ENCODE measurements at places on chromosomes 5 and 9. TPM values are rescaled to one million over a fixed set of nuclear protein-coding genes. Genes with fewer than 3 reads are reported as not detected.
A peak's percentile ranks its signal among the peaks of the same experiment; 100 is the strongest.

DNA sequence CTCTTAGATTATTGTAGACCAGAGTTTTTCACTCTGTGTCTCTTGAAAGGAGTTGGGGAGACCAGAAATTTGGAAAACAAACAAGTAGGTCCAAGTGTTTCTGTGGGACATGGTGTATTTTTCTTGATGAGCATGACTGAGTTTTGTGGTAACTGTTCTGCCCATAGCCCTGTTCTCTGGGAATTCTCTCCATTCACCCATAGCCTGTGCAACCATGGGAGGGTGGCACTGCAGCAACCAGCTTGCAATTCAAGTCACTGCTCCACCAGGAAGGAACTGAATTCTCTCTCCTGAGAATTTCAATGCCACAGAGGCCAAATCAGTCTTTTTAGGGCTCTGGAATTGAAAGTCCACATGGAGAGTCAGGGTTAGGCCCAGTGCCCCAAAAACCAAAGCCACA, 475.3 kb upstream of the TRPC7 start:
- DNase-seq: no peak

- peak; percentile 53 for DNase-seq
These were observed at the start of gene ZNF618 for GRCh38 chr9:113876151-113876992. Gene ZNF618 (plus strand): TSS chr9:113876309. CDS start chr9:113876381, 72 bp downstream.

The PCDHA1 gene
- not detected for total RNA-seq

DNA sequence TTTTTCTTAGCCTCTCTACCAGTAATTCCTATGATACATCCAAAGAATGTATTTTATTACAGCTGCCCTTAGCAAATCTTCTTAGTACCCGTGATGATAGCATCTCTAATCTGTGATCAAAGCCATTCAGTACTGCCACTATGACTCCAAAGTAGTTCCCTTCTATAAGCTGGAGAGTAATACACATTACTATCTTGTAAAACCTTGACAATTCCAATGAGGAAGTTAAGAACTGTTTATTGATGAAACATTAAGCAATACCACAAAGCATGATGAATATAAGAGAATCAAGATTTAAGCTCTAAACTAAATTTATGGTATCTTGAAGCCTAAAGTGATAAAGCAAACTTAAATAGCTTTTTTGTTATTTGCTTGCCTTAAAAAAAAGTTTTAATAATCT, 86.1 kb downstream of the SMIM23 start:
- no peak for DNase-seq

- DNase-seq: no peak
These were observed 51.9 kb downstream of the SLIT3 start for GRCh38 chr5:169248996-169249395.

- DNase-seq: no peak
These were observed 144.3 kb upstream of the PIK3R1 start for GRCh38 chr5:68071282-68071632.

DNA sequence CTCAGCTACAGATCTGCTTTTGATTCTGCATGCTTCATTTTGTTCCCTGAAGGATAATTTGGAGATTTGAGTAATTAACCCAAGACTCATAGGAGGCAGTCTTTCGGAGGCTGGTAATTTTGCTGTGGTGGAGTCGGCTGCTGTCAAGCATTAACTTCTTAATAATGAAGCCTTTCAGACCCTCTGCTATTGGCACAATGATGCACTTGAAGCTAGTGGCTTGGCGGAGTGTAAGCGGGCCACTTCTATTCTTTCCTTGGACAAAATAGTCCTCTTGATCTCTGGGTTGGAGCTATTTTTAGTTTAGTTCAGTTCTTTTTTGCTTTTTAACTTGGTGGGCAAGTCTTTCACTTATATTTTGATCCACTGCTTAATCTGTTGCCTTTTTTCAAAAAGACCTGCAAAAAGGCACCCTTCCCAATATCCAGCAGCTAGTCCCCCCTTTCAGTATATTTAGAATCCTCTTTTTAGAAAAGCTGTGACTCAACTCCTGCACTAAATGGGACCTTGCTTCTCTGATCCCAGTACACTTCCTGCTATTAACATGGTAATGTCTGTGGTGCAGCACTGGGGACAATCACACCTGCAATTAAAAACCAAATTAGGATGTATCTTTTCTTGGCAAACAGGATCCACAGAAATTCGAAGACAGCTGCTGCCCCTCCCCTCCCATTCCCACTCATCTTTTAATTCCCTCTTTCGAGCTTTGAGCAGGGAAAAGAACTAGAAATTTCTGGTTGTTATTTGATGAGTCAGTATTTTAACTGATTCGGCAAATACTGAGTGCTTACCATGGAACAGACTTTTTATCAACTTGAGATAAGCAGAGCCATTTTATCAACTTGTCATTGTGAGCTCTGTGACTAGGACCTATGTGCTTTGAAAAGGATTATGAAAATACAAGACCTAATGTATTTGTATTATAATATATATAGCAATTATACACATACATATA, 169.4 kb upstream of the ANKRD55 start:
- no peak for DNase-seq

DNA sequence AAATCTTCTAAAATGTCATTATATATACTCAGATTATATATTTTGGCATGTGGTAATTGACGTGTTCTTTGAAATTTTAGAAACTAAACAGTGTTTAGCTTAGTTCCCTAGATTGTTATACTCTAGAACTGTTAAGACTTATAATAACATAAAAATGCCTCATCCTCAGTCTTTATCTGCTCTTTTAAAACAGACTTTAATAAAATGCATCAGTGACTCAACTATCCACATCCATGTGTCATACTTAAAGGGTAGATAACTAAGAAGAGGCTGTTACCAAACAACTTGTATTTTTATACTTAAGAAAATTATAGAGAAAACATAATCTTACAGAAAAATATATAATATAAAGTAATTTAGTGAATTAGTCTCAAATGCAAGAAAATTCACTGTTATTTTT, 15.2 kb downstream of the NFIL3 start:
- DNase-seq: no peak

- DNase-seq: no peak
These were observed 41.0 kb upstream of the TMEM215 start for GRCh38 chr9:32742296-32742695.

DNA sequence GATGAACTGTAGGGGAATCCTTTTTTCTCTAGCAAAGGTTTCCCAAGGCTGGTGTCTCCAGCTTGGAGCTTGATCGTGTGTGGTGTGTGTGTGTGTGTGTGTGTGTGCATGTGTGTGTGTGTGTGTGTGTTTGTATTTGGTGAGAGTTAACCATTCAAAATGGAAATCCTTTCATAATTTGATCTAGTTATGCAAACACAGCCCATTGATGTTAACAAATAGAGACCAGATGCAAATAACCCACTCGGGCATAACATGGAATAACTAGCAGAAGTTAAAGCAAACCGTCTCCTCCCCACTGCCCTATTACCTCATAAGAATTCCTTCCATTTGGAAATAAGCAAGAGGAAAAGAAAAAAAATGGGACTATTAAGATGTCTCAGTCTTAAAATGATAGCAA, 24.9 kb upstream of the ZSWIM6 start:
- no peak for DNase-seq

- DNase-seq: no peak
These were observed 7.6 kb downstream of the RPL37 start for GRCh38 chr5:40827188-40827977.

The RASEF gene
- 11.5 TPM for total RNA-seq

- DNase-seq: peak; percentile 91
These were observed at the start of gene AGPAT2 for GRCh38 chr9:136686794-136687711. Gene AGPAT2 (minus strand): TSS chr9:136687457. CDS start chr9:136687357, 100 bp downstream.

DNA sequence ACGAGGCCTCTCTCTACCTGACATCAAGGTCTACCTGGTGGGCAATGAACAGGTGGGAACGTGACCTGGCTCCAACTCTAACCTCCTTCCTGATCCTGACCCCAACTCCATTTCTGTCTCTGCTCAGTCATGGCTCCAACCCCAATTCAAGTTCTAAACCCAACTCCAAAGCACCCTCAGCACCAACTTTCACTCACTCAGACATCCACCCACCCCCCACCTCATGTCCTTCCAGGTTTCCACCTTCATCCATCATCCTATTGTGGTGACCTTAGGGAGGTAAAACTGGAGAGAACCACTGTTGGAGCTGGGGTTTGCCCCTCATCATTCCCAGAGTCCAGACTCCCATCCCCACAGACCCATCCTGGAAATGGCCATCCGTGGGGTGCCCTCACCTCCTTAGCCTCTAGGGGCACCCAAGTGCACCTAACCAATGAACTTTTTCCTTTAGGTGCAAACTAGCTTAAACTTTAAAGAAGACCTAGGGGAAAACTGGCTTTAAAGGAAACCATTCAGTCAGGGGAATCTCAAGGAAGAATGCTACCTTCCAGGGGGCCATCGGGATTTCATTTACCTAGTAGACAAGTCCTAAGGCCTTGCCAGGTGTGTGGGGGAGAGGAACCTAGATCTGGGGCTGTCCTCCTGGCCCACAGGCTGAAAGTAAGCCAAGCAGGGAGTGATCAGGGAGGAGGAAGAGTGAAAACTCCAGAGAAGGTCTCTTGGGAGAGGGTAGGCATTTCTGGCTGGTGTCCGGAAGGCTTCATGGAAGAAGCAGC, 11.3 kb downstream of the RGS14 start:
- DNase-seq: no peak

GRCh38 chr9:840343-840742, 1.2 kb upstream of the DMRT1 start:
- no peak for DNase-seq

The C9orf43 gene
- total RNA-seq: 0.35 TPM

GRCh38 chr9:75909776-75910175, 19.3 kb downstream of the PCSK5 start:
- no peak for DNase-seq

The SLC27A6 gene
- total RNA-seq: 0.15 TPM

The CDKN2A gene
- total RNA-seq: 8.4 TPM

- no peak for DNase-seq
These were observed 92.6 kb downstream of the EFNA5 start for GRCh38 chr5:107578051-107578635.

- DNase-seq: no peak
These were observed 180.6 kb downstream of the ADAMTS12 start for GRCh38 chr5:33711094-33711679.

- DNase-seq: no peak
These were observed 21.7 kb upstream of the SPINK7 start for GRCh38 chr5:148290271-148291195.

- peak; percentile 51 for DNase-seq
These were observed 233.5 kb downstream of the FRMD3 start for GRCh38 chr9:83304686-83305085.

- no peak for DNase-seq
These were observed 57.4 kb upstream of the DMRTA1 start for GRCh38 chr9:22389271-22389670.

The GPRIN1 gene
- total RNA-seq: 1.4 TPM
